Fibroblast of skin of back (primary cell): ENCODE measurements at places on chromosomes 2 and 18.

DNA sequence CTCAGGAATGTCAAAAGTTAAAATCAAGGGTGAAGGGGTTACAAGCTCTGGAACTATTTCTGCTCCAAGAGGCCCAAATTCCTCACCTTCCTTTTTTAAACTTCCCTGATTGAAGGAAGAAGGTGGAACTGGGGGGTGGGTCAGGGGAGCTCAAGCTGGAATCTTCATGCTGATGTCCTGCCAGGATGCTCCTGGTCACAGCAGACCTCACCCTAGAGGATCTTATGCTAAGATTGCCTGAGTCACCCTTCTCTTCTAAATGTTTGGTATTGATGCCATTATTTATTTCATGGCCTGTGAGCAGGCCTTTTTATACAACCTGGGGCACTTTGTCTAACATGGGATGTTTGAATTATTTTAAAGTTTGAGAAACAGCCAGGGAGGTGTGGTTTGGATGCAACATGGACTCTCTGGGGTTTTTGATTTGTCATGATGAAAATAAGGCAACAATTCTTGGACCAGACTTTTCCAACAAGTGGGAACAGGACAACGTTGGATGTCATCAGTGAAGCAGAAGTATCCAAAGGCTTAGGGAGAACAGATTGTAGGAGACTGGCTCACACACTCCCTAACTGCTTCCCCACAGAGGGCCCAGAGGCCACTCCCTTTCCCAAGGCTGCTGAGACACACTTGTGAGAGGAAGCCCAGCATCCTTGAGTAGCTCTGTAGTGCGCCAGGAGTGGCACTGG lies 420.2 kb upstream of the MEX3C start:
- no peak for DNase-seq

DNA sequence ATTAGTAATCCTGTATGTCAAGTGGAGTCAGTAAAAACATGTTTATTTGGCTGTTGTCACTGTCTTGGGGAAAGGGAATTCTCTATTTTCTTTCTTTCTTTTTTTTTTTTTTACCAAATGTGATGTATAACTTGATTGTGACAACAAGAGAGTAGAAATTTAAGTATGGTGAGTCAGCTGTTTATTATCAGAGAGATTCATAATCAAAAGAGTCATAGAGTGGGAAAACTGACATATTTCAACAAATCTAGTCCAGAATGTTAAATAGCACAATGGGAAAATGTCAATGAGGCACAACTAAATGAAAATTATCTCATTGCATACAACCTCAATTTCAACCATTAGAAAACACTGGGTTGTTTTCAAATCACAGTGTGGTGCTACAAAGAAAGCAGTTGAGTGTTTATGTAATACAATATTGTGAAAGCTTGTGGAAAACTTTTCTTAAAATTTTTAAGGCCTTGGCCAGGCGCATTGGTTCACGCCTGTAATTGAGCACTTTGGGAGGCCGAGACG lies 111.9 kb upstream of the DTNA start:
- peak; percentile 10 for DNase-seq

GRCh38 chr2:127454595-127455565 lies 36.7 kb downstream of the PROC start:
- no peak for DNase-seq

DNA sequence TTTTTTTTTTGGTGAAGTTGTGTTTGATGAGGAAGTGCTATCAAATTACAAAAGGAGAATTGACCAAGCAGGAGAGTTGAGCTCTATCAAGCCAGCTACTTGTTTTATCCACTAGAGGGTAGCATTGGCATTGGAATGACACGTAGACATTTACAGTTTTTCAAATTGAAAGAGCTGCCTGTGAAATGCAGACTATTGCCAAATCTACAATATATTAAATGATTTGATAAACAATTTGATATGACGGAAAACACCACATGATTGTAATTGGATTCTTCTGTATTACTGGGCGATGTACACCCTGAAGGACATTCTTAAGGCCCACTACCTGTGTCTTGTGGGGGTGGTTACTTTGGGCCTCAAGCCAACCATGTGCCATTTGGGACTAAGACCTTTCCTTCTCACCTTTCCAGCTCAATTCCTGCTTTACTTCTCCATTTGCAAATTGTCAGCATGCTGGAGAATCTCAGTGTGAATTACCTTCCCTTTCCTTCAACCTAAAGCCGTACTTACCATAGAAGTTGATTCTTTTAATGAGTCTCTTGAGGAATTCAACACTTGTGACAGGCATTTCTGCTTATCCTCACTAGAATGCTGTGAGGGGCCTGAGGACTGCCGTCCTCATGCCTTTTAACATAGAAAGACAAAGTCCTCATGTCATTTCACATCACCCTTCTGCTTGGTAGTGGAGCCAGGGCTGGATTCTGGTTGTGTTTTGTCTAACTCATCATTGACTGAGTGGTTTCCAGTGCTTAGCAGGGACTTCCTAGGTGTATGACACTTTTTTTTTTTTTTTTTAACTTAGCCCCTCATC lies 134.8 kb upstream of the THUMPD2 start:
- DNase-seq, result peak; percentile 80

DNA sequence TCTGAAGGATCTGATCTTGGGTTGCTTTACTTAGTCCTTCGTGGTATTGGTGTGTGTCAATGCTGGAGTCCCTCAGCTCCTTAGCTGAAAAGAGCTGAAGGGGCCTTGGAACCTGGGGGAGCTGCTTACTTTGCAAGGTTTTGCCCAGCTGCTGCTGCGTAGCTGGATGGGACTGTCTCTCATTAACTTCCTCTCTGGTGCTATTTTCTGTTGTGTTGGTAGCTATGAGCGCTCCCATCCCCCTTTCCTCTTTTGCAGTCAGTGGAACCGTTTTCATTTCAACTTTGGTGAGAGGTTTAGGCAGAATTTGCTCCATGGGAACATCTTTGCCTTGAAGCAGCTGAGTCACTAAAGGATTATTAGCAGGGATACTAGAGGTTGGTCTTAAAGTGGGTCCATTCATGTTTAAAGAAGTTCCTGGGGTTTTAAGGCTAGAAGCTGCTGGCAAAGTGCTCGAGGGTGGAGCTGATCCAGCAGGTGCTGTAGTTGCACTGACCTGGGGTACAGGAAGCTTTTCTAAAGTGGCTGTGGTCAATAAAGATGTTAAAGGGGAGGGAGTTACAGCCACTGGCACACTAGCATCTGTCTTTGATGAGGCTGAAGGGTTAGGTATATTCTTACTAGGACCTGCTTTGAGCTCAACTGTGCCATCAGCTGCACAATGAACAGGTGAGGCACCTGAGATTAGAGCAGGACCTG lies 69.9 kb upstream of the DTNB start:
- no peak for DNase-seq

DNA sequence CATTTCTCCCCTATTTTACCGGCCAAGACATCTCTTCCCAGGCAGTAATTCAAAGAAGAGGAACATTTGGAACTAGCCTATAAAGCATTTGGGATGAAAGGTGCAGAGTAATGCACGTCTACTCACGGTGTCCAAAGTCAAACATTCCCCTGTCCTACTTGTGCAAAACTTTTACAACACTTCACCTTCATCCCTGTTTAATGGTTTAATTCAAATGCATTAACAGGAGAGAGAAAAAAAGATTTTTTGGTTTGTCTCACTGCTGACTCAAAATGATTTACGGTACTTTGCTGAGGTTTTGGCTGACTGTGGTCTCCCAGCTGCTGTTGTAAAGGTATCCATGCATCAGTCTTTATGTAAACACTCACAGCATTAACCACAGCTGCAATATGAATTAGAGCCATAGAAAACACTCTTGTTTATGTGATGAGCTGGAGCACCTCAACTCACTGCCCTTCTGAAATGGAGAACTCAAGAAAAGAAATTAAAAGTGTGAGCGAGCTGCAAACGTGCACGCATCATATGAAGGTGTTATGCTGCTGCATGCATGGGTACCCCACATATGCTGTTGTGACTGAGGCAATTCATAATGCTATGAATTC lies 220.5 kb downstream of the PIEZO2 start:
- peak; percentile 47 for DNase-seq

DNA sequence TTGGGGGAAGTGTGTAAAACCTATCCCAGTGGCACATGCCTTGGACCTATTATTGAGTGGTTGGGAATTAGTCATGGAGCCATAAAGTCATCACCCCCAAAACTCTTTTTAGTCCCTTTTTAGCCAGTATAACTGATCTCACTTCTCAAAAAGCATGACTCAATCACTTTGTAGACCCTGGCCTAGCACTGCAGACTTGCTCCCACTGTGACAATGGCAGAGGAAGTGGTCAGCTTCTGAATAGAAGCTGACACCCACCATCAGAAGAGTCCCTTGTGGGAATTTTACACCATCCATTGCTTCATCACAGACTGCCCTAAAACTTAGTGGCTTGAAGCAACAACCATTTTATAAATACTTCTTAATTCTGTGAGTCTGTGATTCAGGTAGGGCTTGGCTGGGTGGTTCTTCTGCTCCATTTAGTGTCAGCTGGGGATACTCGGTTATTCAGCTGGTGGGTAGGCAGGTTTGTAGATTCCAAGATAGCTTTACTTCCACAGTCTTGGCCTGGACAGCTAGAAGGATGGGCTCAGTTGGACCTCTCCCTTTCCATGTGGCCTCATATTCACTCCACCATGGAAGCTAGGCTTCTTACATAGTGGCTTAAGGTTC lies 10.8 kb upstream of the ITGA6 start:
- no peak for DNase-seq

- DNase-seq, result peak; percentile 24
These were observed at the start of gene MAPK4 for GRCh38 chr18:50559752-50560680. TSS of gene MAPK4 (plus strand) at chr18:50560087. CDS start at chr18:50663959, 103,872 bp downstream.

DNA sequence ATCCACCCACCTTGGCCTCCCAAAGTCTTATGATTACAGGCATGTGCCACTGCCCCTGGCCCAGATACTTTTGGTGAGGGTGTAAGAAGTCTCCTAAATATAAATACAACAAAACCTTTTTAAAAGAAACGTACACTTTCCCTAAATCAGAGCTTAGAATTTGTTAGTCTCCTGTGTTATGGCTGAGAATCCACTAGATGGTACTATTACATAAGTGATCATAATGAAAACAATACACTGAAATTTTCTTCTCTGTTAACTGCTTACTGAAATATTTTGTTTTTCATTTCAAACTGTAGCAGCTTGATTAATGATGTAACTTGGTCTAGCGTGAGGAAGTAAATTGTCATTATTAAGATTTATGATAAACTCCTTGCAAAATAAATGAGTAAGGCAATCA lies 74.8 kb upstream of the FAM98A start:
- peak; percentile 13 for DNase-seq

DNA sequence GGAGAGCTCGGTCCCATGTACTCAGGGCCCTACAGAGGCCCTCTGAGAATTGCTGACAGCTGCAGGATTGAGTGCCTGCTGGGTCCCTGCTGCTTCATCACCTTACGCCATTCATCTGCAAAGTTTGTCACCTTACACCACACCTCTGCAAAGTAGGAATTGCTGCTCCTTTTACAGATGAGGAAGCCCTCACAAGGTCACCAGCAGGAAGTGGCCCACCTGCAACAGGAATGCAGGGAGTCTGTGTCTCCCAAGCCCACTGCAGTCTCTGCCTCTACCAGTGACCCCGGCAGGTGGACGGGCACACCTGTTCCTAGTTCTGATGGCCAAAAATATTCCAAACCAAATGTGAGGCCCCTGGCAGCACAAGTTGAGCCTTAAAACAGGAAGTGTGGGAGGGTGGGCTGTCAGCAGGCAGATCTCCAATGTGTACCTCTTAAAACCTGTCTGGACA lies 441.4 kb downstream of the NBAS start:
- no peak for DNase-seq

- peak; percentile 60 for DNase-seq
These were observed 300.4 kb downstream of the KCNS3 start for GRCh38 chr2:18178736-18179349.

DNA sequence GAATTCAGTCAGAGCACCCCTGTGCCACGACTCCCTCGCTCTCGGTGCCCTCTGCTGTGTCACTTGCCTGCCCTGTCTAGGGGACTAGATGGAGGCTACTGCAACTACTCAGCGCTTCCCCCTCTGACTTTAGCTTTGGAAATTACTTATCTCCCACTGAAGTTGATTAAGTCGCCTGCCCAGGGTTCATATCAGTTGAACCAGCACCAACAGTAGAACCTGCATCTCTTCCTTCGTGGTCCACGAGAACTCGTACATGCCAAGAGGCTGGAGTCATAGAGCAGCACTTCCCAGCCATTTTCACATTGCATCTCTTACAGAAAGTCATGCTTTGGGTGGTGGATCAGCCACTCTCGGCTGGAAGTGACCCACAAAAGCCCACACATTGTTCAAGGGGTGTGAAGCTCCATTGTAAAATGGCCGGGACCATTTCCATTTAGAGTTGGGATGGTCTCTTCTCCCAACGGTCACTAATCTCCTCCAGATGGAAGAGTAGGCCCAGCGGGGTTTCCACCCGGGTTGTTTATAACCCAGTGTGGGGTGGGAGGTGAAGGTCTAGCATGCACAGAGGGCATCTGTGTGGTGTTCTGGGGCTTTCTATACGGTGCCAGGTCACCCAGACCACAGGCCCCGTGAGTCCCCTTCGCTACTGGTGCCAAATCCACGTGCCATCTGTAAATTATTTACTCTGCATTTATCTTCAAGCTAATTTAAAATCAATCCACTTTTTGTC lies 38.0 kb downstream of the STEAP3 start:
- DNase-seq, result peak; percentile 48

DNA sequence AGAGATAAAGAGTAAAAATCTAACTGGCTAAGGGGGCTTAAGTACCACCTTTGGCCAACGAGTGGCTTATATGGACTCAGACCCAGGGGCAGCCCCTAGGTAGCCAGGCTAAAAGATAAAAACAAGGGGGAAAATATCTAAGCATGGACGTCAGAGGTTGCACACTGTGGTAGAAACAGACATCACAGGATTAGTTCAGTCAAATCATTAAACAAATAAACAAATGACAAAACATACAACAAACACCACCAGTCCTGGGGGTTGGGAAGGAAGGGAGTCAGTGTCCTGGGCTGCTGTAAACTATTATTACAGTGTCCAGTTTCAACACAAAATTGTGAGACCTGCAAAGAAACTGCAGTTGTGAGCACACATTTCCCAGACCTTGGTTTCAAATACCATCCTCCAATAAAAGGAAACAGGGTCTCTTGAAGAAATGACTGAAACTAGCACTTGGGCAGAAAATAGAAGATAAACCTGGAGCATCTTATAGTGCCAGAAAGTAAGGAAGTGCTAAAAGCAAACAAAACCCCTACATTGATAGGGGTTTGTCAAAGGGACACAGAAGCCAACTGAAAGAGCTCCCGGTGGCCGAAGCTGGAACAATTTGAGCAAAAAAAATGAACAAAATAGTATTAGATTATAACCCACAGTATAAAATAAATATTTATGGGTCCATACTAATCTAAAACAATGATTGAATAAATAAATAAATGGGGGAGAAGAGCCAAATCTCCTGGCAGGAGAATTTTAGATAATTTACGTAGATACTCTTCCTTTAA lies 154.8 kb upstream of the KLF7 start:
- DNase-seq, result no peak

- DNase-seq, result no peak
These were observed 20.5 kb upstream of the ITGB6 start for GRCh38 chr2:160220545-160221009.
